ENCODE measurements at places on chromosomes 12 and 14.

DNA sequence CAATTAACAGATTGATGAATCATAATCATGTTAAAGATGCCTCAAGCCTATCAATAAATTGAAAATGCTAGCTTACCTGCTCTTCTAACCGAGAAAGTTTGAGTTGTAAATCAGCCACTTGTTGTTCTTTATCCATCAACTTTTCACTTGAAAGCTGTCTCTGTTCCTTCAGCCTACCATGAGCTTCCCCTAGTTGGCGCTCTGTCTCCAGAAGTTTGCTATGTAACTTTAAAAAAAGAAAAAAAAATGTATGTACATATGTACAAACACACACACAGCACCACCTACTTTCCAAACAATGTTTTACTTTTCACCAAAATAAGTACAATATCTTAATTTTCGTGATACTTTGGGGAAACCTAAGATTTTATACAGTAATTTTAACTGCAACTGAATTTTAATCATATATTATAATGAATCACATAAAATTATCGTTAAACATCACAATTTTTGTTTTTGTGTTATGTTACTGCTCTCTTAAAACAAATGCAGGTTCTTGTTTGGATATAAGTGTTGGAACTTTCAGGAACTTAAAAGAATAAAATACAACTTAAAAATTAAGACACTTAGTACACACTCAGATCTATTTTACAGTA, 101.2 kb downstream of the EEA1 start:
- peak; percentile 50 for DNase-seq

GRCh38 chr14:91387951-91388381, 29.7 kb downstream of the CCDC88C start:
- no peak for DNase-seq

DNA sequence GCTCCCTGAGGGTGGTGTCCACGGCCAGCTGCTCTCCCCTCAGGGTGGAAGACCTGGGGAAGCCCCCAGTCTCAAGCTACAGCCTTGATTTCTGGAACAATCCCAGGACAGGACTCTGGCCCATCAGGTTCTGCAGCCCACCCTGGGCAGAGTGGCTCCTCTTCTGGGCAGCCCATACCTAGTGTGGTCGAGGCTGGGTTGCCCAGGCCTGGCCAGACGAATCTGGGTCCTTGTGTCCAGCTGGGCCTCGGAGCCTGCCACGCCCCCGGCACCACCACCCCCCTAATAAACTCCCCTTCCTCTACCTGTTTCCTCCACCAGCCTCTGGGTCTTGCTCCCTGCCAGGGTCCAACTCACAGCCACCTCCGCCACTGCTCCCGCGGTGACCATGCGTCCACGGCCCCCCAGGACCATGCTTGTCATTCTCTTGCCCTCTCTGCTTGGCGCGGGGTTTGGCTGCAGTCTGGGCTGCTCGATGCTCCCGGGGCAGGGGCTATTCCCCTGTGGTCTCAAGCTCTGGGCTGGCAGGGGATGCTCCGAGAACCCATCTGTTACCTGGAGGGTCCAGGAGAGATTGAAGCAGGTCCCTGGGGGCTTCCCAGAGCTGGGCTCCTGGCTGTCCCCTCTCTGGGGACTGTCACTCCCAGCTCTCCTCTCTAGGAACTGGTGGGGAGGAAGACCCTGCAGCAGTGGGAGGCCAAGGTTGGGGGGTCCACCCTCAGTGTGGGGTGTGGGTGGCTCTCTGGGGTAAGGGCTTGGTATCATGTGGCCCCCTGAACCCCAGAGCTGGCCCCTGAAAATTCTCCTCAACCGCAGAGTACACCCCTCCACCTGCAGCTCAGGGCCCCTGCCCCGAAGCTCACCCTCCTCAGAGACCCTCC, 8.7 kb upstream of the GPR132 start:
- DNase-seq: no peak

- peak; percentile 49 for DNase-seq
Observed at GRCh38 chr12:53289891-53290290, 5.5 kb upstream of the PFDN5 start.

GRCh38 chr14:105398044-105398725, at the start of gene TEX22:
Gene TEX22 (plus strand): TSS chr14:105398538. CDS start chr14:105399341, 803 bp downstream.
- DNase-seq: peak; percentile 97

- peak; percentile 63 for DNase-seq
Observed at GRCh38 chr14:54893151-54893760, 9.4 kb downstream of the GCH1 start.

DNA sequence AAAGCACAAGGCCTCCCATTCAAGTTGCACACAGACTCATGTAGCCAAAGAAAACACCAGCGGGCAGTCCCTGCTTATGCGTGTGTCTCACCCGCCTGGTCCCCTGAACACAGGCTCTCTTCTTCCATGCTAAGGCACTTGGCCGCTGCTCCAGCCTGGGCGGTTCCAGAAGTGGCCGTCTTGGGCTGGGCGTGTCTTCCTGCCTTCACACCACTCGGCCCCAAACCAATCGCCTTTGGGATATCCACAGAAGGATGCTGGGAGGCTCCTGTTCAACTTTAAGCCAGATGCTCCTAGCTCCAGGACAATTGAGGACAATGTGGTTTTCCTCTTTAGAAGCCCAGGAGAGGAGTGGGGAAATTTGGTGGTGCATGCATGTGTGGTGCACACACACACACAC, 2.2 kb downstream of the SCARB1 start:
- DNase-seq: no peak

GRCh38 chr12:49189731-49190716, 1.1 kb upstream of the TUBA1A start:
- no peak for DNase-seq

- DNase-seq: no peak
Observed at GRCh38 chr12:49050507-49051372, 9.9 kb downstream of the KMT2D start.

- no peak for DNase-seq
Observed at GRCh38 chr12:39505023-39505422, 62.1 kb upstream of the KIF21A start.

DNA sequence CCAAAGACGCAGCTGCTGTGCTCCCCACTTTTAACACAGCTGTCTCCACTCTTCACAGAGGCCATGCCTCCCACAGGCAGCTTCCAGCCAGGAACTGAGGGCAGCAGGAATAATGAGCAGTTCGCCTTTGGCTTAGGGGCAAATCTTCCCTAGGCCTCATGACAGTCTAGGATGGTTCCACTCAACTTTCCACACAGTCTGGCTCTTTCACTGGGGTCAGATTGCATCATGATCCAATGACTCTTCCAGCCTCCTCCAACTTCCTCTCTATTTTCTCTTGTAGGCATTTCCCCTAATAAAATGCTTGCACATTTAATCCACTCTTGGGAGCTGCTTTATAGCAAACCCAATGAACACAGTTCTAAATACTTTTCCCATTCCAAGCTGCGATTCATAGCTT, 271.6 kb upstream of the ATP2B1 start:
- DNase-seq: peak; percentile 60

- DNase-seq: no peak
Observed at GRCh38 chr12:101578417-101578816, 16.4 kb upstream of the MYBPC1 start.

GRCh38 chr12:121334513-121335343, 17.5 kb downstream of the ANAPC5 start:
- DNase-seq: peak; percentile 83
